Psoas muscle (tissue), 8 donors: ENCODE measurements at places on chromosomes 2 and 18. TPM values are rescaled to one million over a fixed set of nuclear protein-coding genes. Genes with fewer than 3 reads are reported as not detected.

GRCh38 chr2:14321357-14321756 is 311.2 kb upstream of the LRATD1 start:
- no peak overlapping the region for H3K4me3 ChIP-seq
- no peak for DNase-seq
- H3K36me3 ChIP-seq: no peaks in the 10 kb centered on the region

GRCh38 chr18:8424917-8425725 is 184.1 kb upstream of the RAB12 start:
- H3K27ac ChIP-seq: no peak overlapping the region
- H3K4me3 ChIP-seq: no peak overlapping the region
- DNase-seq: no peak

DNA sequence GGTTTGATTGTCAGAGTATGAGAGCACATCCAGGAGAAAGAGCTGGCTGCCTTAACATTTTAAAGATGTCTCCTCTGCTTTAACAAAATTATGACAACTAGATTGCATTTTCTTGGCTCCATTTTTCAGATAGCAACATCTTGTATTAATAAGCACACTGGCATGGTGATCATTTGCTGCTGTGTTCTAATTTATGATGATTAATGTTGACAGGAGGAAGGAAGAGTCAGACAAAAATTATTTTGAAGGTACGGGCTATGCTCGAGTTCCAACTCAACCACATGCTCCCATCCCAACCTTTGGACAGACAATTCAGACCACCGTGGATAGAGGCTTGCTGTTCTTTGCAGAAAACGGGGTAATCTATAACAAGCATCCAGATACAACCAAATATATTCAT is 98.2 kb upstream of the TTC39C start:
- no peak for DNase-seq
- no peak overlapping the region for H3K27ac ChIP-seq
- no peaks in the 10 kb centered on the region for H3K4me1 ChIP-seq

DNA sequence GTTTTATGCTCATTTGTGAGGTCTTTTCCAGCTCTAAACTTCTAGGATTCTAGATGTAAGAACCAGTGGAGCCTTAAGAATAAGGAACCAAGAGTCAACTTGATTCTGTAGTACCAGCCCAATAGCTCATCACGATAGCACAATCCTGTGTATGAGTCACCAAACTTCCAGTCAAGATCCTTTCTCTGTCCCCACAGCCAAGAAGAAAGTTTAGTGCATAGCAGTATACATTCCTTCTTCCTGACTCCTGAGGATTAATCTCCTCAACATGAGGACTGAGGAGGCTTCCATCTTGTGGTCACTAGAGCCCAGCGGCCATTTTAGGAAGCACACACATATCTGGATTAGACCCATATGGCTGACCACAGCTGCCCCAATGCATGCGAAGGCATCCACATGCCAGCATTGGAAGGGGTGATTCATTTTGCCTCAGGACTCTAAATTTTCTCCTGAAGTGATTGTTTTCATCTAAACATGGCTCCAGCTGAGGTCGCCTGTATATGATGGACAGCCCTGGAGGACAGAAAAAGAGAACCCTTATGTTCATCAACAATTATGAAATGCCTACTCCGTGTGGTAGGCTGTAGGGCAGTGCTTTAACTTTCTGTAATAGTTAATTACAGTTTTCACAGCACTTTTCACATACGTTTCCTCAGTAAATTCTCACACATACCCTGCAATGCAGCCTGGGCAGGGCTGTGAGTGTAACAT is 53.5 kb downstream of the RASGRP3 start:
- no peak for DNase-seq
- no peaks in the 10 kb centered on the region for H3K27me3 ChIP-seq
- H3K4me1 ChIP-seq: peaks cover 29% of the 10 kb centered on the region

The SLC30A3 gene
- total RNA-seq: 0.10 TPM

- no peak overlapping the region for H3K27ac ChIP-seq
- no peak overlapping the region for H3K4me3 ChIP-seq
- H3K4me1 ChIP-seq: peaks cover under 1% of the 10 kb centered on the region
- no peaks in the 10 kb centered on the region for H3K27me3 ChIP-seq
Observed at GRCh38 chr2:152031747-152032306, 67.0 kb downstream of the CACNB4 start.

DNA sequence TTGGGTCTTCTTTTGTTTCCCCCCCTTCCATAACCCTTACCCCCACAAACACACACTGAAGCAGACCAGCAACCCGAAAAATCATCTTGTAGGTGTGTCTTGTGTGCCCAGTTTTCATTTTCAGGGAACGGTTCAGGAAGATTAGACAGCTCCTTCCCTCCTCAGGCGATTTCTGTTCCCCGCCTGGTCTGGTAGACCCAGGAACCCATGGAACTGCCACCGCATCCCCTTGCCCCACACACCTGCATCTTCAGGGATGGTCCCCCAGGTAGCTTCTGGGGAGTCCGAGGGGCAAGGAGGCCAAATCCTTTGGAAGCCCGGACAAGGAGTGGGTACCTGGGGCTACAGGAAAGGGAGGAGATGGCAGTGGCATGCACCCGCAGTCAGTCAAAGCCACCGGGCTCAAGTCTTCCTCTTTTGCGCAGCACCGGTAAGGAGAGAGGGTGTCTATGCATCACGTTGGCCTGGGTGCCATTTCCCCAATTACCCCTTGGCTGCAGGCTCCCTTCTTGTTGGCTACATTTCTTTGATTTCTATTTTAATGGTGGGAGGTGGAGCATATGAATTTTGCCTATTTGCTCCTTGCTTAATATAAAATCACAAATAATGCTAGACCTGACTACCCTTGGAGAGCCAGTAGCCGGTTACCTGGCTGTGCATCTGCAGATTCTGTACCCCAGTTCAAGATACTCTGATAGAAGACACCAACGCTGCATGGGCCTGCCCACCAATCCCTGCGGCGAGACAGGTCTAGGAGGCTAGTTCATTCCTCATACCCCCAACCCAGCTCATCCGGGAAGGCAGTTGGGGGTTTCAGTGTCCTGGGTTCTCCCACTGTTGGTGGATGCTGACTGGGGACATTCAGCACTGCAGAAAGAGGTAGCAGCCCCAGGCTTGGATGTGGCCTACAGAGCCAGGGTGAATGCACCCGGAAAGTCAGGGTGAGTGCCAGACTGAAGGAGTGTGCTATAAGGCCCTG is 30.0 kb upstream of the ATP6V1B1 start:
- peaks cover 2% of the 10 kb centered on the region for H3K27me3 ChIP-seq
- DNase-seq: no peak
- no peaks in the 10 kb centered on the region for H3K36me3 ChIP-seq
- no peak overlapping the region for H3K27ac ChIP-seq
- peaks cover 11% of the 10 kb centered on the region for H3K4me1 ChIP-seq

GRCh38 chr2:232200195-232200594 is 178.4 kb upstream of the ALPP start:
- DNase-seq: no peak
- no peak overlapping the region for H3K27ac ChIP-seq
- peaks cover 14% of the 10 kb centered on the region for H3K4me1 ChIP-seq
- no peak overlapping the region for H3K4me3 ChIP-seq

The MYO5B gene
- 0.88 TPM for total RNA-seq

The ANKRD30B gene
- not detected for total RNA-seq

DNA sequence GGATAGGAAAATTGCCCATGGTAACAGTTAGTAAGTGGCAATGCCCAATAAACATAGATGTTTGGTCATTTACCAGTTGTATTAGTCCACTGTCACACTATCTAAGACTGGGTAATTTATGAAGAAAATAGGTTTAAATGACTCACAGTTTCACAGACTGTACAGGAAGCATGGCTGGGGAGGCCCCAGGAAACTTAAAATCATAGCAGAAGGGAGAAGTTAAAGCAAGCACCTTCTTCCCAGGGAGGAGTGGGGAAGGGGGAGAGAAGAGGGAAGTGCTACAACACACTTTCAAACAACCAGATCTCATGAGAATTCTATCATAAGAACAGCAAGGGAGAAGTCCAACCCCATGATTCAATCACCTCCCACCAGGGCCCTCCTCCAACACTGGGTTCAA is 23.4 kb downstream of the NR4A2 start:
- no peak overlapping the region for H3K4me3 ChIP-seq
- H3K36me3 ChIP-seq: no peaks in the 10 kb centered on the region
- H3K4me1 ChIP-seq: no peaks in the 10 kb centered on the region
